Cerebellum (tissue), 4 donors: ENCODE measurements at places on chromosomes 11 and 22. TPM values are rescaled to one million over a fixed set of nuclear protein-coding genes. Genes with fewer than 3 reads are reported as not detected.

GRCh38 chr22:50178871-50179869 is 6.5 kb upstream of the TRABD start:
- DNase-seq: no peak

The PKDREJ gene
- under 0.01 TPM for total RNA-seq

DNA sequence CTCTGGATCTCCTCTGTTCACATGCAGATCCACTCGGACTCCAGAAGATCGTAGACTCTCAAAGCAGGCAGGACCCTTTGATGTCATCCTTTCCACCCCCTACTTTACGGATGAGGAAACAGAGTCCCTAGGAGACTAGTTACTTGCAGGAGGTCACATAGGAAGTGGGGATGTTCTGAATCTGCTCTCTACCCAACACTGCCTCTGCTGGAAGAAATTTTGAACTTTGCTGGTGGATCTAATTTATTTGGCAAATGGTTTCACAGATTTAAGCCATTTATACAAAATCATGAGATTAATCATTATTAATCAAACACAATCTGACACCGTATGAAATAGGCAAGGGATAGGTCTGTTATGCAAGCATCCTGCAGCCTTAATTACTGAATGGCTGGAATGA is 55.0 kb upstream of the USP47 start:
- peak; percentile 16 for DNase-seq

DNA sequence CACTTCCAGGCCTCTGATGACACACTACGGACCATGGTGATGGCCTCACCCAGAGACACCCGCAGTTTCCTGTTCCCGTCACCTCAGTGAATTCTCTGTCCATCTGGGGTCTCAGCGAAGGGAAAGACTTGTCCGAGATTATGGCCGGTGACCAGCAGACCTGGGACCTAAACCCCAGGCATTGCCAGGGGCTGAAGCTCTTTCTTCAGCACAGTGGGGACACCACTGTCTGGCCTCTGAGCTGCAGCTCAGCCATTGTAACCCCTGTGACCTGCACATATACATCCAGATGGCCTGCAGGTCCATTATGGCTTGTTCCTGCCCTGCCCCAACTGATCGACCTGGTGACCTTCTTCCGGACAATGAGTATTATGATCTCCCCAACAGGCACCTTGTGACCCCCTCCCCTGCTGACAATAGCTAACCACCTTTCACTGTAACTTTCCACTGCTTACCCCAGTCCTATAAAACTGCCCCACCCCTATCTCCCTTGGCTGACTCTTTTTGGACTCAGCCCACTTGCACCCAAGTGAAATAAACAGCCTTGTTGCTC is 22.3 kb downstream of the CBX7 start:
- no peak for DNase-seq

GRCh38 chr11:22785251-22785650 is 44.4 kb downstream of the SVIP start:
- DNase-seq: no peak

DNA sequence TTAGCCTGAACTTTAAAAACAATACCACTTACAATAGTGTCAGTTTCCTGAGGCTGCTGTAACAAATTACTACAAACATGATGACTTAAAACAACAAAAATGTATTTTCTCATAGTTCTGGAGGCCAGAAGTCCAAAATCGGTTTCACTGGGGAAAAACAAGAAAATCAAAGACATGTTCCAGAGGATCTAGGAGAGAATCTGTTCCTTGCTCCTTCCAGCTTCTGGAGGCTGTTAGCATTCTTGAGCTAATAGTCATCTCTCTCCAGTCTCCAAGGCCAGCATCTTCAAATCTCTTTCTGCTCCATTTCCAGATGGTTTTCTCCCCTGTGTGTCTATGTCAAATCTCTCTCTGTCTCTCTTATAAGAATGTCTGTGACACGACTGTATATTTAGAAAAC is 67.6 kb upstream of the TEAD1 start:
- DNase-seq: no peak

The AASDHPPT gene
- total RNA-seq: 123 TPM
